ENCODE measurements at places on chromosomes 3 and 15. TPM values are rescaled to one million over a fixed set of nuclear protein-coding genes. Genes with fewer than 3 reads are reported as not detected.

DISP2 gene
- total RNA-seq, result 0.21 TPM

HTR3E gene
- not detected for total RNA-seq

- DNase-seq, result peak; percentile 34
These were observed 20.1 kb upstream of the VWA5B2 start for GRCh38 chr3:184209146-184209923.

RPL32 gene
- total RNA-seq, result 824 TPM

DNA sequence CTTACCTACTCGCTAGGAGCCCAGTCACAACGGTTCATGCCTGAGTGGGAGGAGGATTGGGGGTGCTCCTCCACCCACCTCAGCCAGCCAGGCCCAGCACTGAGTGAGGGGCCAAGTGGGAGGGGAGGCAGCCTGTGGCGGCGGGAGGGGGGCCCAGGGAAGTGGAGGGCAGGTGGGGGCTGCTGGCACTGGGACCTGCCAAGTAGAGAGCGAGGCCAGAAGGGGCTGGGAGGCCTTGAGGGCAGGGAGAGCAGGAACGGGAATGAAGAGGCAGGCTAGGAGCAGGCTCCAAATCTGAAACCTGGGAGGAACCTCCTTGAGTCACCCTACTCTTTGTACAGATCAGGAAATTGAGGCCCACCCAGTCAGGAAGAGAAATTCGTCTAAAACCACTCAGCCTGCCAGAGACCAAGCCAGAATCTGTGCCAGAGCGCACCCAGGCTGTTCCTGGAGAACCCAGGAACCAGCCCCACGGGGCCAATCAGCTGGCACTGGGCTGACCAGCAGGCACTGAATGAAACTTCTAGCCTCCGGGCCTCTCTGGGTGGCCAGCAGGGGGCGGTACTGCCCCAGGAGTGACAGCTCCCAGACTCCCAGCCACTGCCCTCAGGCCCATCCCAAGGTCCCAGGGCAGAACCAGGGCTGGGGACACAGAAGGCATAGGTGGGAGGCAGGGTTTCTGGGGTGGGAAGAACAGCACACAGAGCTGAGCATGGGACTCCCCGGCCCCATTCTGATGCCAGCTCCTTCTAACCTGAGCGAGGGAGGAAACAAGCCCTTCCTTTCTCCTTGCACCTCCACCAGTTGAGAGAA, 14.8 kb upstream of the CYP11A1 start:
- peak; percentile 82 for DNase-seq

ATP13A5 gene
- total RNA-seq, result not detected

GOLGA8T gene
- total RNA-seq, result 0.99 TPM

GPR87 gene
- total RNA-seq, result not detected

GRCh38 chr3:141663993-141664392, 74.1 kb upstream of the RNF7 start:
- DNase-seq, result peak; percentile 46

DNA sequence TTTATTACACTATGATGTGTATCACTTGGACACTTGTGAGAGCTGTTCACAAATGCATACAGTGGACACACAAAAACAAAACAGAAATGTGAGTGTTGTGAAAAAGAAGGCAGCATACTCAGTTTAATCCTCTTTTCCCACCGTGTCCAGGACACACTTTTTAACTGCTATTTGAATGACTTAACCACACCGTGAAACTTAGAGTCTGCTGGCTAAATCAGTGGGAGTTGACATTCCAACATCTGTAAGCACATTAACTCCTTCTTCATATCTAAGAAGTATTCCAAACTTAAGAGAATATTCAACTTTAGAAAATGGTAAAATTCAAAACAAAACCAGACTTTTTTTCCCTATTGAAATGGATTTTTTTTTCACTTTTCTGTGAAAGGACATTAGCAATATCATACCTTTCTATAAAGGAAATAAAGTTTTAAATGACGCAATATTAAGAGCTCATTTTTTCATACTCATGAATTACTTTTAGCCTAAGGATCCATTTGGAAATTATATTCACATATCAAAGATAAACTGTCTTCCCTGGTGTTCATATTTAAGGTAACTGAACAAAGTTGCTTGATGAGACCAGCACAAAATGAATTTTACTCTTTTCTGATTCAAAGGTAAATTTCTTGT, 316.6 kb downstream of the RBMS3 start:
- peak; percentile 66 for DNase-seq

DNA sequence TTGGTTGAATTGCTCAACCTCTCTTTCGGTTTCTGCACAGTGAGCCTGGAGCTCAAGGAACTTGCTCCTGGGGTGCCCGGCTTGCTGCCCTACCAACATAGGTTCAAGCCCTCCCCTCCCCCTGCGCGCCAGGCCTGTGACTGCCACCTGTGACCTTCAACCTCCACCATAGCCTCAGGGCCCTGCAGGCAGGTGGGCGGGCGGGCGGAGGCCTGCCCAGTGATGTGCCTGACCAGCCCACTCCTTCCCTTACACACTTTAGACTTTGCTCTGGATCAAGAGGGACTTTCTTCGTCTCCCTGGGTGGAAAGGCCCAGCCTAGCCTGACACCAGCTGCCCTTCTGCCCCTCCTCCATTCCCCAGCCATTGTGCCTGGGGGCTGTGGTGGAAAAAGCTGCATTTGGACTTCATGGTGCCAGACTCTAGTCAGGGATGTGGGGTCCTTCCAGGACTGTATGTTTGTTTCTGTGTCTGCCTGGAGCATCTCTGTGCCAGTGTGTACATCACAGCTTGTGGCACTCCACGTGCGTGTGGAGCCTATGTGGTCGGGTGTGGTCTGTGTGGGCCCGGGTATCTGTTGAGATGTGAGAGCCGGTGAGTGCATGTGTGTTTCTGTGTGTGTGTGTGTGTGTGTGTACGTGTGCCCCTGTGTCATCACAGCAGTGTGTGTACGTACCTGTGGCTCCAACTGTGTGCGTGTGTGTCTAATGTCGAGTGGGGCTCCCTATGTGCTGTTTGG, 9.5 kb downstream of the PRKCD start:
- no peak for DNase-seq

DNA sequence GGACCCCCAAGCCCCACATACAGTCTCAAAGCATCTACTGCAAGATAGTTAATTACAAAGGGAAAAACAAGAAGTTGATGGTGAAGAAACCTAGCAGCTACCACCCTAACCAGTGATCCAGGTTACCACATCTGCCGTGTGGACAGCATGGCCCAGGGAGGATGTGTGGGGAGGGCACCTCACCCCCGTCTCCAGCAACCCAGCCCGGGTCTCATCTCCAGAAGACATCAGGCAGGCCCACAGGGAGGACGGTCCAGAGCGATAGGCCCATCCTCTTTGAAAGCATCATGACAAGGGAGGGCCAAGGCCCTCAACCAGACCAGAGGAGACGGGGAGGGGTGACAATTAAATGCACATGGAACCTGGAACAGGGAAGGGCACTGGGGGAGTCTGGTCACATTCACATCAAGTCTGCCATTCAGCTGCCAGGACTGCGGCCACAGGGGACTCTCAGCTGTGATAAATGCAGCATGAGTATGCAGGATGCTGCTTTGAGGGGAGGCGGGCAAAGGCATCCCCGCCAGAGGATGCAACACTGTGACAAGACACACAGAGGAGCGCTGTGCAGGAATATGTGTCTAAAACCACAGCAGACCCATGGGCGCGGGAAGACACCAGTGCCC, 18.8 kb downstream of the ZXDC start:
- DNase-seq, result no peak

DCLK3 gene
- total RNA-seq, result 0.15 TPM

- DNase-seq, result no peak
These were observed 61.8 kb upstream of the P3H2 start for GRCh38 chr3:190182418-190183043.

THSD4 gene
- 6.2 TPM for total RNA-seq

DNA sequence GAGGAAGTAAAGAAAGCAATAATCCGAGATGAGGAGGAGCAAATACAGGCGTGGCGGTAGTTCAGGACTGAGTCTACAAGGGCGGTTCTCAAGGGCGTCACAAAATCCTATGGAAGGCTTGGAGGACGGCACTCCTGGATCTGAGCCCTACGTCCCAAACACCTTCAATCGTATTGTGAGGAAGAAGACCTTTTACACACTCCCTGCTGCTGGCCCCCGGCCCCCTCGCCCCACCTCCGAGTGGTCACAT, 747 bp downstream of the PLD1 start:
- DNase-seq, result peak; percentile 45

GRCh38 chr15:64919721-64920120, 8.0 kb downstream of the ANKDD1A start:
- no peak for DNase-seq

PPIB gene
- total RNA-seq, result 382 TPM

PRSS50 gene
- 4.1 TPM for total RNA-seq

TMCO5A gene
- total RNA-seq, result not detected

DNA sequence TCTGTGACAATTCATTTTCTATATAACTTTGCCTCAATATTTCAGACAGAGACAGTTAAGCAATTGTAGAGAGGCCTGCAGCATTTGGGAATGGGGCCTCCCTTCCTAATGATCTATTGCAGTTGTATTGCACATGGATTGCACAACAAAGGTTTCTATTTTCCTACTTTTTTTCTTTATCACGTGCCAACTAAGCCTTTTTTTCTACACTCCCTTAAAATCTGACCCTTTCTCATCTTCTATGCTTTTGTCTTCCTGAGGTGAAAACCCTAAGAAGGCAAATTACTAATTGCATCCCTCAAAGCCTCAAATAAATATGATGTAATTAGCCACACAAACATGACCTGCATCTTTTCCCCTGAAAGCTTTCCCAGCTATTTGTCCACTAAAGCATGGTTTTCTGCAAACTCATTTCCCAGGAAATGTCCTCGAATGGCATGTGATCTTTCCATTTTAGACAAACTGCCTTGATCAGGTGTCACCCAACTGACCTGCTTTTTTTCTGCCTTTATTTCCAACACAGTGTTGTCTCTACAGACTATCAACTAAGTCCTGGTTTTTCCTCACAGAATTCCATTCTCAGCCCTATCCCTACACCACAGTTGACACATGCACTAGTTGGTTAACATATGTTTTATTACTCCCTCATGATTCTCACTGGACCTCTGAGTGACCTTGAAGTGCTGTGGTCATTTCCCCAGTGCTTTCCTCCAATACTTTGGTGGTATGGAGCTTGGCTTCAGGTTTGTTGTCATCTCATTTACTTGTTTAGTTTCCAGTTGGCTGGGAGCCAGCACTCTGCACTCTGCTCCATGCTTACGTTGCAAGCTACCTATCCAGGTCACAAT, 31.9 kb upstream of the TSC22D2 start:
- DNase-seq, result peak; percentile 13

DNA sequence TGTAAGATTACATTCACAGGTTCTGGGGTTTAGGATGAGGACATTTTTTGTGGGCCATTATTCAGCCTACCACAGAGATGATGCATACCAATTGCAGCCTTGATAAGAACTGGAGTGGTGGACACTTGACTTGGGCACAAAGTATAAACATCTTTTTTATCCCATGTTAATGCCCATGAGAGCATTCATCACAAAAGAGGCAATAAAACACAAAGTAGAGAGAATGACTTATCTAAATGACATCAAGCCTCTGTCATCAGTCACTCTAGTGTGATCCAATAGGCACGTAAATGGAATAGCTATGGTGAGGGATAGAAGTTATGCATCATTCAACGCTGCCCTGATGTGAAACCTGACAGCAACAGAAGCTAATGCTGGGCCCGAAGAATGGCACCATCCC, 25.8 kb downstream of the VEPH1 start:
- no peak for DNase-seq

DNA sequence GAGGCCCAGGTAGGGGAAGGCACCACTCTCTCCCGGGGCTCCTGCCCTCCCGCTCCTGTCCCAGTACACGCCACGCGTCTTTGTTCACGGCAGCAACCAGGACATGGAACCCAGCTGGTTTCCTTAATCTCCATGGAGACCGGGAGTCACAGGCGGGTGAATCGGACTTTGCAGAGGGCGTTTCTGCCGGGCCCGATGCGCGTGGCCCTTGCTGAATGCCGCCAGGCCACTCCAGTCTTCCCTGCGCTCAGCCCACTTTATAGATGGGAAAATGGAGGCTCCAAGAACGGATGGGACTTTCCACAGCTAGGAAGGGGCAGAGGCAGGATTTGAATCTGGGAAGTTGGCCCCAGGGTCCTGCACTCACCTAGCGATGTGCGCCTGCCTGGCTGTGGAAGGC, 7.4 kb downstream of the PLXND1 start:
- no peak for DNase-seq

GRCh38 chr3:39096775-39097174, 10.7 kb downstream of the GORASP1 start:
- peak; percentile 43 for DNase-seq

GRCh38 chr3:129553719-129554118, 10.7 kb downstream of the H1-8 start:
- no peak for DNase-seq

GRCh38 chr15:71146580-71146982, 31.3 kb downstream of the THSD4 start:
- DNase-seq, result no peak

DNA sequence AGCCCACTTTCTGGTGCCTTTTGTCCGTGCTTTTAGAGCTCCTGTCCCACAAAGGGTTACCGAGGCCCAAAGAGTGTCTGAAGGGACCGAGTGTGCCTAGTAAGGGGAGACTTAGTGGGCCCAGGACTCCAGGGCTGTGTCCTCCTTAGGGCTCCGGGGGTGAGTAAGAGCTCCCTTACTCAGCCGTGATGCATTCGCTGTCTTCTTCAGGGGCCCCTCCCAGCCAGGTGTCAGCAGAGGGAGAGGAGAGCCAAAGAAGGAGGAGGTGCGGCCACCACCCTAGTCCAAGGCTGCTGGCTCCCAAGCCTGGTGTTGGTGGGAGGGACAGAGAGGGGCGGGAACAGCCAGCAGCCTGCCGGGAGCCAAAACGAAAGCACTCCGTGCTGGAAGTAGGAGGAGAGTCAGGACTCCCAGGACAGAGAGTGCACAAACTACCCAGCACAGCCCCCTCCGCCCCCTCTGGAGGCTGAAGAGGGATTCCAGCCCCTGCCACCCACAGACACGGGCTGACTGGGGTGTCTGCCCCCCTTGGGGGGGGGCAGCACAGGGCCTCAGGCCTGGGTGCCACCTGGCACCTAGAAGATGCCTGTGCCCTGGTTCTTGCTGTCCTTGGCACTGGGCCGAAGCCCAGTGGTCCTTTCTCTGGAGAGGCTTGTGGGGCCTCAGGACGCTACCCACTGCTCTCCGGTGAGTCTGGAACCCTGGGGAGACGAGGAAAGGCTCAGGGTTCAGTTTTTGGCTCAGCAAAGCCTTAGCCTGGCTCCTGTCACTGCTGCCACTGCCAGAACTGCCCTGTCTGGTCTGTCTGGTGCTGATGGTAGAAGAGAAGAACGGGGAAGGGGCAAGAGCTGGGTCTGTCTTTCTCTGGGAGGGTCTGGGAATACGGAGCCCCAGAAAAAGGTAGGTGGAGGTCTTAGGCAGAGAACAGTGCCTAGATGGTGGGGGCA, at the start of gene IL17RC:
IL17RC (plus strand) TSS at position 365 of the 947 bp plus-strand sequence; CDS start at position 583, 218 bp downstream.
- DNase-seq, result peak; percentile 87

- DNase-seq, result peak; percentile 32
These were observed 73.3 kb downstream of the CHCHD6 start for GRCh38 chr3:126777366-126777765.

DNA sequence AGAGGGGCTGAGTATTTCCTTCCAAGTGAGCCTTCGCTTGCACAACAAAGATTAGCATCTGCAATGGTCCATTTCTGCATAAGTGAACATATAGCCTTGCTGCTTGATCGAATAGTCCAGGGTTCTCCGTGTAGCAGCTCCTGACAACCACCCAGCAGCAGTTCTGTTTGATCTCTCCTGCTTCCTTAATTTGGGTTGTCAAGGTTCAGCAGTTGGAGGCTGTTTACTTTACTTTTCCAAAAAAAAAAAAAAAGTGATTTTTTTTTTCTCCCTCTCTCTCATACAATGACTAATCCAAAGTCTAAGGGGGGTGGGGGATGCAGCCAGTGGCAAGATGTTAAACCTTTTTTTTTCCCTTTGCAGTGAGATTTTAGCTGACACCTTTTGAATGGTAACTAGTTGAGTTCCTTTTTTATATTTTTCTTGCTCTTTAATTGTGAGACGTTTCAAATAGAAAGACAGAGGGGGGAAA, 3.6 kb downstream of the FOXP1 start:
- DNase-seq, result peak; percentile 46

All from cardiac muscle cell (in vitro differentiated cells and primary cell).